T-helper 17 cell (primary cell): ENCODE measurements at places on chromosomes 11 and 22. TPM values are rescaled to one million over a fixed set of nuclear protein-coding genes. Genes with fewer than 3 reads are reported as not detected.

DNA sequence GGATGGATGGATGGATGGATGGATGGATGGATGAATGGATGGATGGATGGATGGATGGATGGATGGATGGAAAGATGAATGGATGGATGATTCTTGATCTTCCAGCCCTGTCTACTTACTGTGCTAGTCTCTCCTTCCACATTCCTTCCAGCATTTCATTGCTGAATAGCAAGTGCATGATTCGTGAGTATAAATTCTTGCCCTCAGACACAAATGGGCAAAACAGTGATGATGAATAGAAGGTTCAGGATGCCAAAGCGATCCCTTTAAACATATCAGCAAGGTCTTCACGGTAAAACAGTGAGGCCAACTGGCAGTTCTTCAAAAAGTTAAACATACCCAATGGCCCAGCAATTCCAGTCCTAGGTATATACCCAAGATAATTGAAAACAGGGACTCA, 400.2 kb downstream of the MN1 start:
- no peak for DNase-seq

Gene OR51B5
- total RNA-seq = not detected

- no peak for DNase-seq
These were observed at the start of gene P2RY2 for GRCh38 chr11:73218106-73218829. Gene P2RY2 (plus strand): TSS chr11:73218281. CDS start chr11:73234160, 15,879 bp downstream.

DNA sequence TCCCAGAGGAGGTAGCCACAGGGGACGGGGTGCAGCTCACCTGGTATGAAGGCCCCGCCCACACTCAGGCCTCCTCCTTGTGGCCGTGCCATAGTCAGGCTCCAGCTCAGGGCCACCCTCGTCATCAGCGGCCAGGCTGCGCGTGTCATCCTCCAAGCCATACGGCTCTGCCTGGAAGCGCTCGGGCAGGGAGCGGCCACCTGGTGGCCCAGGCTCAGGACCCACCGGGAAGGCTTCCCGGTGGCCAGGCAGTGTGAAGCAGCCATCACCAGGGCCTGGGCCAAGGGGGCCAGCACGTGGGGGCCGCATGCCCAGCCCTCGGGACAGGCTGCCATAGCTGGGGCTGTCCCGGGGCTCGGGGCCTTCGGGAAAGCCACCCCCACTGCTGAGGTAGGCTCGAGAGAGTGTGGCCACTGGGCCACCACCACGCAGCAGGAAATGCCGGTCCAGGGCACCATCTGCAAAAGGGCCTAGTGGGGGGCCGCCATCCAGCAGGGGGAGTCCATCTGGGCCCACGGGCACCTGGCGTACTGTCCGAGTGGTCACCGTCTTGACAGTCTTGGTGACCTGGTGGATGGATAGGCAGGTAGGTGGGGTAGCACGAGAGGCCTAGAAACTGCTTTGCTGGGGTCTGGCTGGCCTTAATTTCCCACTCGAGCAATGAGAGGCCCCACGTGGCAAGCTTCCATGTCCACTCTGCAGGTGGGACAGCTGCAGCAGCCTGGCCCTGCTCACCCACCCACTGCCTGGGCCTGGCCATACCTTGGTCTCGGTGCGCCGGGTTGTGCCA, 35.3 kb downstream of the ARVCF start:
- no peak for DNase-seq

Gene APLNR
- total RNA-seq = not detected

Gene NCR3LG1
- 4.1 TPM for total RNA-seq

Gene GLB1L2
- 0.37 TPM for total RNA-seq
